ENCODE measurements at places on chromosomes 11 and 22.

DNA sequence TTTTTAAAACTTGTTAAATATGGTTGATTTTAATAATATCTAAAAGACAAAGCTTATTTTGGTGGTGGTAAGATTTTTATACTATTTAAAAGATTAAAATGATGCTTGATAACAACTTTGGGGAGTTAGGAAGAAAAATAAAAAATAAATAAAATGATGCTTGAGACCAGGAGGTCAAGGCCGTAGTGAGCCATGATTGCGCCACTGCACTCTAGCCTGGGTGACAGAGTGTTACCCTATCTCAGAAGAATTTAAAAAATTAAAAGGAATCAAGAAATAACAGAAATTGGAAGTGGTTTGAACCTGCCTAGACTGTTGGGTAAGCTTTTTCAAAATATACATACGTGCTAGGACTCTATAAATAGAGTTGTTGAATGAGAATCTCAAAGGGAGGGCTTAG, 12.1 kb upstream of the DNAJB7 start:
- DNase-seq = no peak

- DNase-seq = no peak
Measured at GRCh38 chr11:72635309-72635915, 38.8 kb downstream of the PDE2A start.

DNA sequence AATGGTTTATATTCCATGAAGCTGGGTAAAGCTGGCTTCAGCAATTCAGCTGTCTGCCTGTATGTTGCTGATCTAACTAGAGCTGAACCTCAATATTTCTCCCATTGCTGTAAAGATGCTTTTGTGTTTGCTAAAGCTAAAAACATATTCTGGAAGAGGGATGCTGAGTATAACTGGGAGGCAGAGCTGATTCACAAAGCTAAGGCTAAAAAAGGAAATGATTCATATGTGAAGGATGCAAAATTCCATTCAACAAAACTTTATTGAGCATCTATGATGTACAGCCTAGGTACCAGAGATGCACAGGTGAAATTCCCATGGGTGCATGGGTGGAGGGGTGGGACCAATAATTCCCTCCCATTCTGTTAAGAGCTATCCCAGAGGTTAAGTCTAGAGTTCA, 193.9 kb downstream of the KIF18A start:
- no peak for DNase-seq

DNA sequence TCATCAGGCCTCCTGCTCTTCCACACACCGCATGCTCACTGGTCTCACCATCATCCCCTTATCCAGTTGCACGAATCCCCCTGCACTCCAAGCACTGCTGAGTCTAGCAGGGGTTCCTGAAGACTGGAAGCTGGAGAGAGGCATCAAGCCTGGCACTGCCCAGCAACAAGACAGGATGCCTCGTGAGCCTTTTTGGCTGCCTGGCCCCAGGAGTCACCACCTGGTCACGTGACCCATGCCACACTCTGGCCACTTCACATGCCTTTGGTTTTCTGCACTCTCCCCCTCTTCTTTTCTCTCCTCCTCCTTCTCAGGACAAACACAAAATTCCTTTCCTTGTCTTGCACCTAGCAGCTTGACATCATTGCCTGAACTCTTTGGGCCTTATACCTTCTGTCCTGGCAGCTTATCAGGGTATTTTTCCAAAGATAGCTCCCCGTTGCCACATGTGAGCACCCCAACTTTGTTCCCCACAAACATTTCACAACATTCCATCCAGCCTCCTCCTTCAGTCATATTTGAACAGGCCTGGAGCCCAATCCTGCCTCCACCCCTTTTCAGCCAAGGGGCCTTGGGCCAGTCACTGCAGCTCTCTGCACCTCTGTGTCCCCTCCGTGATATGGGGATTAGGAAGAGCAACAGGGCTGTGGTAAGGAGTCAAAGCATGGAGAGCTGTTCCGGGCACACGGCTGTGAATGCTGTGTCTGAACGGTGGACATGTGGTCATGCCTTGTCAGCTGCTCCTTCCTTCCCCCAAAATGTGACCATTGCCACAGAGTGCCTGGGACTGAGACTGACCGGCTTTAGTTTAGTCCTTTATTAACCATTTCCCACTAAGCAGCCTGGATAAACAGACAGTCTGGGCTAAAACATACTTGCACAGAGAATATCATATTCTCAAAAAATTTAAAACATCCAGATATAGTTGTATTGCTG, 2.8 kb upstream of the PACSIN2 start:
- no peak for DNase-seq

- DNase-seq = no peak
Measured at GRCh38 chr22:27810609-27811151, 9.1 kb upstream of the MN1 start.

GRCh38 chr22:48089601-48090331, 1327.3 kb downstream of the TBC1D22A start:
- DNase-seq = no peak

DNA sequence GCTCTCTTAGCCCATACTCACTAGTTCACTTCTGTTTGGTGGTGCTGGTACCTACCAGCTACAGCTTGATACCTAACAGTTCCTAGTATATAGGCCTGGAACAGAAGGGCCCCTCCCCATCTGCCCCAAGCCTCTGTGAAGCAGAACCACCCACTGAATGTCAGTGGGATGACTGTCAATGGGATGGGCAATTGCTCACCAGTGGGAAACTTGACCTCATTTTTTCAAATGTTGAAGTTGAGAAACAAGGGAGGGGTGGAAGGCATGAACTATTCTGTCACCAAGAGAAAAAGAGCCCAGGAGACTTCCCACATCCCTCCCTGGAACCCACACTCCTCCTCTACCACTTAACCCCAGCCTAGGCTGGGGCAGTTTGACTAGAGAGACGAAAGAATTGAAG, at the start of gene NLRP10:
Gene NLRP10 (minus strand): TSS at position 62 of the 400 bp plus-strand sequence. CDS start 1,952 bp downstream, outside the sequence.
- DNase-seq = no peak

DNA sequence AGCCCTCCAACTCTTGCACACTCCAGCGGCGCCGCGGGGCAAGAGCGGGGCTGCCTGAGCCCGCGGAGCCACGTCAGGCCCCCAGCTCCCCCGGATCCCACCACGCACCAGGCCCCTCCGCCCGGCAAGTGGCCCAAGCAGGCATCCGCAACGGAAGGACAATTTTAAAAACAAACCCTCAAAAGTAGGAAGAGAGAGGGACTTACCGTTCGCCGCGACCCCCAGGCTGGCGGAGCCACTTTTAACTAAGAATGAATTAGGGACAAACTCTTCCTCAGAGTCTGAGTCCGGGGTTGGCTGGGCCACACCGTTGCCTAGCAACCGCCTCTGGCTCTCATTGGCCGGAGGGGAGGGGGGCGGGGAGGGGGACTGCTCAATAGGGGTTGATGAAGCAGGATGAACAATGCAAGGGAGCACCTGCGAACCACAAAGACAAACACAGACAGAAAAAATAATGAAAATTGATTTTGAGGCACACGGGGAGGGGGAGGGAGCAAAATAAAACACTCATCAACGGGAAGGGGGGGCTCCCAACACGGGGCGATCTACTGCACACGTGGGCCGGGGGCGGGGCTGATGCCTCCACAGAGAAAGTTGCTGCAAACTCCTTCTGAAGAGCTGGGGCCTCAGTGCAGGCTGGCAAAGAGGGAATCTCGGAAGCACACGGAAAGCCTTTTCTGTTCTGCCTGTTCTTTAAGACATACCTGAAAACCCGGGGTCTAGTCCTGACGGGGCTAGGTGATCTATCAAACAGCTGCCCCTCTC, 387.5 kb upstream of the NARS2 start:
- DNase-seq = no peak

DNA sequence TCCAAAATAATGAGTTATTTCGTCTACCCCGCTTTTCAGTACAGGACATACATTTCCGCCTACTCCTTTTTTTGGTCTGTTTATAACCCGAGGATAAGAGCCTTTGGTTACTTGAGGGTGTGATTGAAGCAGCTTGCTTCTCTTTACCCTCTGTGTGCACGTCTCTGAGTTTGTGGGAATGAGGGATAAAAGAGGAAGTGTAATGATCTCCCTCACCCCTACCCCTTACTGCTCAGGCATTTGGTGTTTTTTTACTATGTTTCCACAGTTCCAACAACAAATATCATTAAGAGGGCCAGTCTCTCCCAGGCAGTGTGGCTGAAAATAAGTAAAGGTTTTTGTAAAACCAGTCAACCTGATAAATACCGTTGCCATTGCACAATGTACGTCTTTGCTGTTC, 83.2 kb upstream of the GAL start:
- DNase-seq = no peak

- no peak for DNase-seq
Measured at GRCh38 chr11:61727401-61727811, 25.0 kb upstream of the MYRF start.

- DNase-seq = no peak
Measured at GRCh38 chr11:120212926-120213325, 2.1 kb downstream of the OAF start.

DNA sequence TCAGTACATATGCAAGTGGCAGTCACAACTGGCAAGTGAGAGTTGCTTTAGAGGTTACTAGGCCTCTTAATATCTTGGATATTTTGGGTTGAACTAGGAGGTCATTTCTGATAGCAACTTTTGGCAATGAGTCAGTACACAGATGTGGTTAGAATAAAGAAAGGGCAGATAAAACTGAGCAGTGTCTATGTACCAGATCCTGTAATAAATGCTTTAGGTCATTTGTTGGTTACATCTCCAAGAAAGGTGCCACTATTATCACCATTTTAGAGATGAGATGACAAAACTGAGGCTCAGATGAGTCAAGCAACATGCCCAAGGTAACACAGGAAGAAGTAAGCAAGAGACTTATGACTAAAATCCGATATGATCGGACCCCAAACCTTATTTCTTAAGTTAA, 25.0 kb downstream of the MAML2 start:
- DNase-seq = no peak

- DNase-seq = no peak
Measured at GRCh38 chr11:101944923-101945322, 28.6 kb upstream of the ANGPTL5 start.

GRCh38 chr11:35682230-35683173, 19.9 kb downstream of the TRIM44 start:
- no peak for DNase-seq

- no peak for DNase-seq
Measured at GRCh38 chr11:110022548-110022947, 70.6 kb upstream of the ZC3H12C start.

DNA sequence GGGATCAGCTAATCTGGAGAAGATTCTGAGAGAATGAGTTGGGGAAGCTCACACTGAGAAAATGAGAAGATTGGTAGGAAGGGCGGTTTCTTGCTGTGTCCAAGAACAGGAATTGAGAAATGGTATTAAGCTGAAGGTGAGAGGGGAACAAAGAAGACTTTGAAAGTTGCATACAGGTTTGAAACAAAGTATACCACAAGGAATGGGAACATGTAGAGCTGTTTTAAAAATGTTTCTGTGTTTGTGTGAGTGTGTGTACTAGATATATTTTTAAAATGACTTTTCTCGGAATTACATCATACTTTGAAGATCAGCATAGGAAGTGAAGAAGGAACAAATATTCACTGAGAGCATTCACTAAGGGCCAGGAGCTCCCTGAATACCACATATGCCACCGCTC, 24.4 kb upstream of the IZUMO1R start:
- no peak for DNase-seq

DNA sequence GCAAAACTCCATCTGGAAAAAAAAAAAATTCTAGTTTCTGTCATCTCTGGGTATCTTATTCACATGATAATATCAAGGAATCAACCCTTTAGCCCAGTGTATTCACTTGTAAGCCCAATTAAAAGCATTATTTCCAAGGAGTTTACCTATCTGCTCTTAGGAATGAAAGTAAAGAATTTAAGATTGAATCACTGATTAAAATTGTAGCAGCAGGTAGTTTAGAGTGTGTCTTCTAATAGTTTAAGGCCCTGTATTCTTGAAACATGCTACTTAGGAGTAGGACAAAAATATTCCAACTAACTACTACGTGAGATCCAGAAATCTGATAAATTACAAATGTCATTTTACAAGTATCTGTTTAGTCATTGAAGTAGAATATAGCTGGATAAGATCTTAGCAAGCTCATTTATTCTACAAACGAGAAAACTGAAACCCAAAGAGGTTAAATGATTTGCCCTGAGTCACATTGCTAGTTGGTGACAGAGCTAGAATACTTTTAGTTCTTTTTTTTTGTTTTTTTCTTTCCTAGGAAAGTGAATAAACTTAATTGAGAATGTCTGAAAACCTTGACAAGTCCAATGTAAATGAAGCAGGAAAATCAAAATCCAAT, 4.0 kb downstream of the TCP11L1 start:
- no peak for DNase-seq

DNA sequence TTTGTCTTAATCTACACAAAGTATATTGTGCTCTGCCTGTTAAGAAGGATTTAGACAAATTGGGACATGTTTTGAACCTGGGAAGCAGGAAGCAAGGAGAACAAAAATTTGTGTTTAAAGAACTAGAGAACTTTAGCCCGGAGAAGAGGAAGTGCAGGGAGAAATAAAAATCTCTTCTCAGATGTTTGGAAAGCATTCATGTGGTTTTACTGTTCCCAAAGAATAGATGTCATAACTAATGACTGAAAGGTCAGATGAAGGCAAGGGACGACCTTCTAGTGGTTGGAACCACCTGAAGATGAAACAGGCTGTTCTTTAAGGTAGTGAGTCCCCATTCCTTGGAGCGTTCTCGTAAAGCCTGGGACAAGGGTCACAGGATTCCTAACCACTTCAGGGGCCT, 38.3 kb downstream of the IRAG1 start:
- DNase-seq = no peak

GRCh38 chr11:62015615-62016014, 48.2 kb upstream of the FTH1 start:
- DNase-seq = no peak

DNA sequence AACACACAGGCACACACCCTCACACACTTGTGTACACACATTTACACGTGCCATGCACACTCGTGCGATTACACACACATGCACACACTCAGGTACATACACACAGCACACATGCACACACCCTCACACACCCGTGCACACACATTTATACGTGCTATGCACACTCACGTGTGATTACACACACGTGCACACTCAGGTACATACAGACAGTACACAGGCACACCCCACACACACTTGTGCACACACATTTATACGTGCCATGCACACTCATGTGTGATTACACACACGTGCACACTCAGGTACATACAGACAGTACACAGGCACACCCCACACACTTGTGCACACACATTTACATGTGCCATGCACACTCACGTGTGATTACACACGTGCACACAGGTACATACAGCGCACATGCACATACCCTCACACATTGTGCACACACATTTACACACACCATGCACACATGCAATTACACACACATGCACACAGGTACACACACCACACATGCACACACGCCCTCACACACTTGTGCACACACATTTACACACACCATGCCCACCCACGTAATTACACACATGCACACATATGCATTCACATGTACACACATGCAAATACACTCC, 4.6 kb downstream of the IFITM10 start:
- no peak for DNase-seq

GRCh38 chr11:94649254-94649653, 82.1 kb downstream of the PIWIL4 start:
- DNase-seq = no peak

- DNase-seq = no peak
Measured at GRCh38 chr11:64804346-64805210, 1.6 kb upstream of the MAP4K2 start.

Measured in activated CD8-positive, alpha-beta memory T cell treated with anti-CD3 and anti-CD28 coated beads for 1 hour (primary cell).